ENCODE measurements at places on chromosomes 1 and 21.

DNA sequence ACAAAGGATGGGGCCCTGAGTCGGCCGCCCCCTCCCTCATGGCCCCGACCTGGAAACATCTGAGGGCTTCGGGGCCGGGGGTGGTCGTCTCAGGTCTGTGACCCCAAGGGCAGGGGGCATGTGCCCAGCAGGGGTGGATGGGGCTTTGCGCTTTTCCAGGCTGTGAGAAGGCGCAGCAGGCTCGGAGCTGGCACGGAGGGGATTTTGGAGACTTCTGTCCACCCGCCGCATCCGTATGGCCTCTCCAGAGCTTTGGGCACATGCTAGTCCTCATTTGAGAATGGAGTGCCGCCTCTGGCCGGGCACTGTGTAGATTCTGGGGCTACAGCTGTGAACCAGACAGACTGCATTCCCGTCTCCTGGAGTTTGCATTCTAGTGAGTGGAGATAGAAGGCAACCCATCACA lies 66.1 kb upstream of the WNT4 start:
- DNase-seq, result no peak

- DNase-seq, result no peak
These were observed 328.9 kb upstream of the USP25 start for GRCh38 chr21:15400905-15401304.

GRCh38 chr1:22962558-22962957 lies 10.1 kb downstream of the LACTBL1 start:
- no peak for DNase-seq

- DNase-seq, result no peak
These were observed 137.1 kb upstream of the RAB4A start for GRCh38 chr1:229133811-229134210.

- DNase-seq, result no peak
These were observed 49.0 kb downstream of the LRRC53 start for GRCh38 chr1:74463333-74463988.

Data from stimulated activated CD8-positive, alpha-beta memory T cell treated with anti-CD3 and anti-CD28 coated beads, Interleukin-15, amount 100 ng/mL, for 24 hours (primary cell).